ENCODE measurements at places on chromosomes 13 and 19.
A peak's percentile ranks its signal among the peaks of the same experiment; 100 is the strongest.

DNA sequence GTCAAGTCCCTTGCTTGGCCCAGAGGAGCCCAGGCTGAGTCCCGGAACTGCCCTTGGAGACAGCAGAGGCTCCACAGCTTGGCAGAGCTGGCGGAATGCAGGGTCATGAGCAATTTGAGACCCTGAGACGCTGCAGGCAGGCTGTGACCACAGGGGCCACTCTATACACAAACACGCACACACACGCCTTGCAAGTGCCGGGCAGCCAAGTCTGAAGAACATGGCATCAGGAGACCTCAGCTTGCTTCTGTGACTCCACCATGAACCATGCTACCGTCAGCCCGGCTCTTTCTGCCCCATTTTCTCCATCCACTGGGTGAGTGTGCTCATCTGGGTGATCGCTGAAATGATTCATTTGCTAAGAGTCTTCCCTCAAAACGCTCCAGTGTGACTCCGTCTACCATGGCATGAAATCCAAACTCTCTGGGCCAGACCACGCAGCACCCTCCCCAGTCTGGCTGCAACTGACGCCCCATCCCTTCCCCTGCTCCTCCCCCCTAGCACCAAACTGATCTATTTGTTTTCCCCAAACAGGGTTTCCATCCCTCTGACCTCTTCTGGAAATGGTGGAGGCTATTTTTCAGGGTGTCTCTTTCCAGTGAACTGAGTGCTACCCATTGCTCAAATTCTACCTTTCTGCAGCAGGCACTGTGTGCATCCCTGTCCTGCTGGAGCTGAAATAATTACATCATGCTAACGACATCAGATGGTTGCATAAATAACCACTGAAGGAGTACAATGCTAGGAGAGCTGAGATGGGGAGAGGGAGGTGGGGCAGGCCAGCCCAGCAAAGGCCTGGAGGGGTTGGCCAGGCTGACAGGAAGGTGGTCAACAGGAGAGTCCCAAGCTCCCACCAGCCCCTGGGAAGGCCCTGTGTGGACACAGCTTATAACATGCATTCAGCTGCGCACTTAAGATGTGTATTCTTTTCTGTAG is 3.1 kb downstream of the CARS2 start:
- no peak for DNase-seq

- no peak for DNase-seq
Observed at GRCh38 chr19:47089767-47090350, 23.7 kb downstream of the ZC3H4 start.

- no peak for DNase-seq
Observed at GRCh38 chr13:60275208-60275607, 111.5 kb upstream of the DIAPH3 start.

- no peak for DNase-seq
Observed at GRCh38 chr19:47190167-47190727, 40.8 kb downstream of the BBC3 start.

GRCh38 chr13:43360892-43361610 is 337.7 kb downstream of the DNAJC15 start:
- DNase-seq: no peak

DNA sequence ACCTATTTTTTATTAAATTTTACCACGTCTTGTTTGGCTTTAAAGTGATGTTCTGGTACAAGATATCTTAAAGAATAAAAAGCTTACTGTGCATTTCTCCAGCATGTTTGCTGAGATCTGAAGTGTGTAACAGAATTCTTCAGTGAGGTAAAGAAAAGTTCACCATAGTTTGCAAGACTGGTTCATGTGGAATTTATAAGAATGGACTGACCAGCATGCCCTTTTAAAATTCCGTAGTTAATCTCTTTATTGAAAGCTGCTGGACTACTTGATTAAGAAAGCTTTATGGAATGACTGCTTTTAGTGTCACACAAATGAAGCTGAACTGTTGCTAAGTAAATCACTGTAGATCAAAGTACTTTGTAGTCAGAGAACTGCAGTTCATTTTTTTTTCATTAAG is 119.2 kb downstream of the GPC6 start:
- DNase-seq: no peak

- DNase-seq: no peak
Observed at GRCh38 chr19:5337126-5337525, 3.5 kb downstream of the PTPRS start.

DNA sequence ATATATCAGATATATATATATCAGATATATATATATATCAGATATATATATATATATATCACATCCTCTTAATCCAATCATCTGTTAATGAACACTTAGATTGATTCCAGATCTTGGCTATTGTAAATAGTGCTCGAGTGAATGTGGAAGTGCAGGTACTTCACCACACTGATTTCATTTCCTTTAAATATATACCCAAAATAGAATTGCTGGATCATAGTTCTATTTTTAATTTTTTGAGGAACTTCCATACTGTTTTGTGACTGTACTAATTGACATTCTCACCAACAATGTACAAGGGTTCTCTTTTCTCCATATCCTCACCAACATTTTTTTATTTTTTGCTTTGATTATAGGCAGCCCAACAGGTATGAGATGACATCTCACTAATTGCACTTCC is 277.5 kb downstream of the NHLRC3 start:
- no peak for DNase-seq

- DNase-seq: no peak
Observed at GRCh38 chr19:49157445-49158224, at the start of gene TRPM4. Gene TRPM4, plus strand, starts transcription at chr19:49157792. Its CDS starts 75 bp downstream, at chr19:49157867.

DNA sequence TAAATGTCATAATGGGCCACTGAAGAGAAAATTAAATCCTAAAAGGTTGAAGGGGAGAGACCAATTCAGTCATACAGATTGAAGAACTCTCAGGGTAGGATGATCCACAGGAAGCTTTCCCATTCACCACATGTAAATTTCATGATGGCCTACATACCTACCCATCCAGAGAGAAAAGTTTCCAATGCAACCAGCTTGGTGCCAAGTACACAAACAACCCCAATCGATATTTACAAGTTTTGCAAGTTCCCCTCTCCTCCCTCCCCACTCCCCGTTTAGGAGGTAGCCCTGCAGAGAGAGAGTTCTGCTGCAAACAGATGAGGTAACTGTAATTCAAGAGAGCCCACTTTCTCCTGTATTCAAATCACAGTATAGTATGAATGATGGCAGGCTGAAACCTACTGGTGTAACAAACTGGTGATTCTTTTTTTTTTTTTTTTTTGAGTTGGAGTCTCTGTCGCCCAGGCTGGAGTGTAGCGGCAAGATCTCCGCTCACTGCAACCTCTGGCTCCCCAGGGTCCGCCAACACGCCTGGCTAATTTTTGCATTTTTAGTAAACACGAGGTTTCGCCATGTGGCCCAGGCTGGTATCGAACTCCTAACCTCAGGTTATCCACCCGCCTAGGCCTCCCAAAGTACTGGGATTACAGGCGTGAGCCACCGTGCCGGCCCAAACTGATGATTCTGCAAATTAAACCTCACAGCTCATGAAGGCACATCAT is 14.4 kb downstream of the FOXO1 start:
- no peak for DNase-seq

DNA sequence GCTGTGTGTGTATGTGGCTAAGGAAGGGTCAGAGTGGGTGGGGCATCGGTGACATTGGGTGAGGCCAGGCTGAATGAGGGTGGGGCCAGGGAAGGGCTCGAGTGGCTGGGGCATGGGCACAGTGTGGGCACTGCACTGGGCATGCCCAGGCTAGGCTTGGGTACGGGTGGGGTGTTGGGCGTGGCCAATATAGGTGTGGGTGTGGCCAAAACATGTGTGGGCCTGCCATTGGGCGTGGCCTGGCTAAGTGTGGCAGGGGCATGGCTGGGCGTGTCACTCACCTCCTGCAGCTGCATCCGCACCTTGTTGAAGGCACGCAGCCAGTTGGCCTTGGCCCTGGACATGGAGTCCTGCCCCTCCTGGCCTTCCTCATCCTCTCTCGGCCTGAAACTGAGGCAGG is 33.2 kb downstream of the UNC13A start:
- DNase-seq: peak; percentile 29
